Stimulated activated memory B cell treated with anti-CD40 and anti-IgM and Interleukin-4, amounts not matched to agents 10 μg/mL and 1 μg/mL and 100 μg/mL, for 72 hours (primary cell): ENCODE measurements at places on chromosomes 2 and 18.

GRCh38 chr18:36821681-36822080 lies 7.1 kb downstream of the TPGS2 start:
- ATAC-seq = no peak

- no peak for ATAC-seq
Observed at GRCh38 chr2:222058819-222059445, 239.9 kb downstream of the PAX3 start.

- ATAC-seq = no peak
Observed at GRCh38 chr2:27638037-27638637, 9.3 kb downstream of the GPN1 start.

- ATAC-seq = no peak
Observed at GRCh38 chr2:150011161-150011730, 423.7 kb upstream of the MMADHC start.

GRCh38 chr2:108436976-108437375 lies 12.0 kb upstream of the GCC2 start:
- ATAC-seq = no peak

DNA sequence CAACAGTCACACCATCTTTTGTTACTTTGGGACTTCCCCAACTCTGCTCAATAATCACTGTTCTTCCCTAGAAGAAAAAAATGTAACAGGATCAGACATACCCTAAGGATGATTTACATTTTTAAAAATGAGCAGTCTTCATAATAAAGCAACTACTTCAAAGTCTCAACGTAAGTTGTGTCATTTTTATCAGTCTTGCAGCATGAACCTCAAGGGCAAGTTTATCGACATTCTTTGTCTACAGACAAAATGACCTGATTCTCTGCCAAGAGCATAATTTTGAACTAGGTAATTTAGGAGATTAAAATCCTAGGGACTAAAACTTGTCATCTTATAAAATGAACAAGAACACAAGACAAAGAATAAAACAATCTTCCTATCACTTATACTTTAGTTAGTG lies 2.3 kb downstream of the HSPD1 start:
- ATAC-seq = no peak

DNA sequence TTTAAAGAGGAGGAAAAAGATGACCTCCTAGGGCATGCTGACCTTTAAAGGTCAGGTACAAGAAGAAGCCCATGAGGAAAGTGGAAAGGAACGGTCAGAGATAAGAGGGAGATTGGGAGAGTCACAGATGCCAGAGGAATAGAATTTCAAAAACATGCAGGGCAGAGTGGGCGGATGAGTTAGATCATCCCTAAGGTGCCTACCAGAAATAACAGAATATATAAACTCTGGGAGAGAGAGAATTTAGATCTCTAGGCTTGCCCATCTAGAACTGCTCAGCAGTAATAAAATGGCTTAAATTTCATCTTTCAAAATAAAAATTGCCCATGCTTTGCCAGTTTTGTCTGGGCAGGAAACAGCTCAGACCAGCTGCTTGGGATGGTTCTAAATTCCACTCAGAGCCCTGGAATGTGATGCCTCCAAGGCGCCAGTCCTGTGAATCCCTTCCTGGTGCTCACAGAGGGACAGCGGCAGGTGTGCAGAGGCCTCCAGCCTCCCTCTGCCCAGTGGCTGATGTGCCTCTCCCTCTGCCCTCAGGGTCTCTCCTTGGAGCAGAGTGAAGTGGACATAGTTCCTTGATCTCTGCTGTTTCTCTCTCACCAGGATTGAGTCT lies 130.9 kb downstream of the ANTXR1 start:
- ATAC-seq = peak; percentile 2
